ENCODE measurements at places on chromosomes 7 and 10.

DNA sequence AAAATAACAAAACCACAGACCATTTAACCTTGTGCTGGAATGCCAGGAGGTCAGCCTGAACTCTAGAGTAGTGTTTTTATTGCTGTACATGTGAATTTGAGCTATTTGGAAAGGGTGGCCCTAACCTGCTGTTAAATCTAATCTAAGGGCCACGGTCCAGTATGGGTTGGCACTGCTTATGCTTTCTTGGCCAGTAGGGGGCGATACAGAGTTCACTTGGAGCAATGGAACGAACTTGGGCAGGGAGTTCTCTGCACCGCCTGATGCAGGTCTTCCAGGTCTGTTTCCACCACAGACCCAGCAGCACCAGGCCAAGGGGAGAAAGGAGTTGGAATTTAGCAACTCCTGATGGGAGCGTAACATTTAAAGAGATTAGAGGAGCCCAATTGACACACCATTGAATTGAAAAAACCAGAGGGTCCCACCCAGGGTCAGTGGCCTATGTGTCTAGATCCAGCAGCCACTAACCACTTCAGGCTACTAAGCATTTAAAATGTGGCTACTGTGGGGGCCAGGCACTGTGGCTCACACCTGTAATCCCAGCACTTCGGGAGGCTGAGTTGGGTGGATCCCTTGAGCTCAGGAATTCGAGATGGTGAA lies 75.7 kb upstream of the EFCAB10 start:
- DNase-seq: no peak

DNA sequence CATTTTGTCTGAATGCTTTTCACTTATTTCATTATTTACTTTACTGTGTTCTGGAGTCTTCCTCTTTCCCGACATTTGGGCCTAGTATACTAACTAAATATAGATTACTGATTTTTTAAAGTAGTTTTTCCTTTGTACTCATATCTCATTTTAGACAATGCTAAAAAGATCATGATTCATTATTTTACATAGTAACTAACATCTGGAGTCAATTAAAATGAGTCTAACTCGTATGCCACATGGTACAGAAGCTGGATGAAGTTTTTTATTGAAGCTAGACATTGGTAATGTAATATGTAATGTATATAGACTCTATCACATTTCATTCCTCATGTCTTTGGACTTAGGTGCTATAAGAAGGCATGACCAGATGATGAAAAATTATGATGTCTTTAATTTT lies 156.3 kb upstream of the HGF start:
- no peak for DNase-seq

DNA sequence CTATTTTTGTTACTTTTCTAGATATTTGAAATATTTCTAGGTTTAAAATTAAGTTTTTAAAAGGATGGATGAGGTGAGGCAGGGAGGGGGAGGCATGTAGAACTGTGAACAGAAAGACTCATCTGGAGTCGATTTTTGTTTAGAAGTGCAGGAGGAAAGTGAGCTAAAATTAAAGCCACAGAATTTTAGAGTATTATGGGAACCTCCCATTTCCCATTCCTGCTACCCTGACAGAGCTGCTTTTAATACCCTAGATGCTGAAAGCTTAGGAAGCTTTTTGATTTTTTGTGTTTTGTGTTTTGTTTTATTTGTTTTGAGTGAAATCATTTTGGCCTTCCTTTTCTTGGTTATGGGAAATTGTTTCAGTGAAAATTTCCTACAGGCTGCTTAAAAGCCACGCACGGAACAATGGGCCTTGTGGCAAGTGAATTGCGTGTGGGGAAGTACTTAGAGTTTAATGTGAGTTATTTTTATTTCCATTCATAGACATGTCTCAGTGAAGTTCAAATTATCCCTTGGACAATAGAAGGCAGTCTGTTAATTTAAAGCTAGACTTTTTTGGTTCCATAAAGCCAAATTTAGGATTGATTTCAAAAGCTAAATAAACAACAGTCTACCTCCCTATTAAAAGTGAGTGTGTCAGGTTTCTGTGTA lies 102.0 kb upstream of the HDAC9 start:
- DNase-seq: no peak

DNA sequence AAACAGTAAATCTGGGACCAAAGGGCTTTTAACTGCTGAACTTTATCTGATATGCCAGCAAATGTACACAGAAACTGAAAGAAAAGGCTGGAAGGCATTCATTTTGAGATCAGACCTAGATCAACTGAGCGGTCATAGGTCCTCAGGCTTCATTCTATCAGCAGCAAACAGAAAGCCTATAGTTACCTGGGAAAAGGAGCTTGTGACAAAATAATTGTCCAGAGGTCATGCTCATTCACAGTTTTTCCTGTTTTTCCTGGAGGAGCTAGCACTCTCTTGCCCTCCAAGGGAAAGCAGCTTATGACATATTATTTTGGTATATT lies 320.2 kb downstream of the AHR start:
- DNase-seq: no peak

GRCh38 chr10:94630017-94630688 lies 53.4 kb upstream of the CYP2C18 start:
- no peak for DNase-seq

GRCh38 chr10:98778277-98778759 lies 331.6 kb upstream of the HPS1 start:
- DNase-seq: no peak

- no peak for DNase-seq
Measured at GRCh38 chr7:99106411-99106810, 37.5 kb downstream of the SMURF1 start.

GRCh38 chr10:72690071-72690755 lies 1.7 kb upstream of the MCU start:
- no peak for DNase-seq

DNA sequence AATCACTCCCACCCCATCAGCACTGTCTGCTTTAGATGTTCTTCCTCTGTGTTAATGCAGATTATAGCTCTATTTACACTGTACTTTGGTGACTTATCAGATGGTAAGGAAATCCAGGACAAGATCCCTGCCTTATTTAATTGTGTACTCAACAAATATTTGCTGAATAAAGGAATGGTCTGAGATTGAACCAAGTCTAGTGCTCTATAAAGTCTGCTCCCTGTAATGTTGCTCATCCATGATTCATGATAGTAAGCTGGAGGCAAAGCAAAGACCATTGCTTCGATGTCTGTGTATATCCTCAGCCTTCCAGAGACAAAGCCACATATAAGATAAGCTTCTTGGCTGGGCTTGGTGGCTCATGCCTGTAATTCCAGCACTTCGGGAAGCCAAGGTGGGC lies 33.5 kb downstream of the PLCE1 start:
- no peak for DNase-seq

GRCh38 chr10:95485056-95485844 lies 75.9 kb downstream of the SORBS1 start:
- no peak for DNase-seq

GRCh38 chr10:31778627-31779026 lies 150.0 kb downstream of the ARHGAP12 start:
- DNase-seq: no peak

- no peak for DNase-seq
Measured at GRCh38 chr10:58734664-58735063, 222.0 kb downstream of the BICC1 start.
